ENCODE measurements at places on chromosomes 11 and 22. TPM values are rescaled to one million over a fixed set of nuclear protein-coding genes. Genes with fewer than 3 reads are reported as not detected.

FXYD6 gene
- not detected for total RNA-seq

DNA sequence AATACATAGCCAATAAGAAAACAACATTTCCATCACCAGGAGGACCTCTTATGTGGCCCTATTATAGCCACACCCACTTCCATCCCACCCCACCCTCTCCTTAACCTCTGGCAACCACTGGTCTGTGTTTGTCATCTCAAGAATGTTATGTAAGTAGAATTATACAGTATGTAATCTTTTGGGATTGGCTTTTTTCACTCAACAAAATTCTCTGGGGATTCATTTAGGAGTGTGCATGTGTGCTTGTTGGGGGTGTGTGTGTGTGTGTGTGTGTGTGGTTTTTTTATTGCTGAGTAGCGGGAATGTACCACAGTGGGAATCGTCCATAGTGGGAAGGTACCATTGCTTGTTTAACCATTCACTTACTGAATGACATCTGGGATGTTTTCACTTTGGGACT lies 5.2 kb downstream of the KCNJ5 start:
- H3K4me1 ChIP-seq = peaks cover 20% of the 10 kb centered on the region
- no peak overlapping the region for H3K4me3 ChIP-seq
- no peak for DNase-seq
- peaks cover 56% of the 10 kb centered on the region for H3K27me3 ChIP-seq
- H3K27ac ChIP-seq = no peak overlapping the region
- H3K36me3 ChIP-seq = no peaks in the 10 kb centered on the region

- H3K4me3 ChIP-seq = no peak overlapping the region
- H3K27ac ChIP-seq = no peak overlapping the region
- no peaks in the 10 kb centered on the region for H3K36me3 ChIP-seq
- H3K27me3 ChIP-seq = peaks cover 1% of the 10 kb centered on the region
- no peak for DNase-seq
Measured at GRCh38 chr11:95567685-95568084, 221.9 kb downstream of the FAM76B start.

MIF gene
- total RNA-seq = 308 TPM

DNA sequence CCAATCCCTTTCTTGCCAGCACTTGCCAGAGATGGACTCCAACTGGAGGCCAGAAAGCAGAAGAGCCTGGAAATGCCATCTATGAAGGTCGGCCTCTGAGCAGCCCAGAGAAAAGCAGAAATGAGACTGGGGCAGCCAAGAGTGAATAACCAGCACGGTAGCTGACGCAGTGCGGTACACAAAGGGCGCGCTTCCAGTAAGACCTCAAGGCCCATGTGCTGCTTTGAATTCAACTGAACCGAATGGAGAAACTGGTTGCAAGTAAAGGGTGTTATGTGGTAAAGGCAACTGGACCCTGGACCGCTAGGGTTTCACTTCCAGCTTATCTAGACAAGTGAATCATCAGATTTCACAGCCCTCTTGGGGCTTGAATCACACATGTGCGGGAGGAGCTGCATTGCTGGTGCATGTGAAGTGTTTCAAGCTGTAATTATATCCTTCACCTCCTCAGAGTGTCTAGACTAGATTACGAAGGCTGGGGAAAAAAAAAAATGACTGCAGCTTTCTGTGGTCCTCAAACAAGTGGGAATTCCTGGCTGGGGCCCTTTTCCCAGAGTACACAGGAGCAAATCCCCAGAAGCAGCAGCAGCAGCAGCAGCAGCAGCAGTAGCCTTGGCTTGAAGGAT lies 128.9 kb downstream of the CCDC34 start:
- no peaks in the 10 kb centered on the region for H3K27me3 ChIP-seq
- peak overlapping the region; percentile 69 for H3K27ac ChIP-seq
- H3K4me3 ChIP-seq = peak overlapping the region; percentile 15

TNNI2 gene
- 1.0 TPM for total RNA-seq

DNA sequence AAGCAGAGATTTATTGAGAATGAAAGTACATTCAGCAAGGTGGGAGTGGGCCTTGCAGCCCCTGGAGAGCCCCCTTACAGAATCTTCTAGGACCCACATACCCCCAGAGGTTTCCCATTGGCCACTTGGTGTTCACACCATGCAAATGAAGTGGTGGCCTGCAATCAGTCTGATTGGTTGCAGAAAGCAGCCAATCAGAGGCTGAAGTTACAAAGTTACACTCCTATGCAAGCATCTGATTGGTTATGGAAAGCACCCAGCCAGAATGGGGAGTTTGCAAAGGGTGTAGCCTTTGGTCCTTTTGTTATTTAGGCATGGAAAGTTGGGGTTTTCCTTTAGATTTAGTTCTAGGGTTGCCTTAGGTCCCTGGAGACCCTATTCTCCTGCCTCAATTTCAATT lies 34.9 kb downstream of the UVRAG start:
- no peak for DNase-seq
- H3K27ac ChIP-seq = peak overlapping the region; percentile 42
- H3K4me3 ChIP-seq = peak overlapping the region; percentile 8
- H3K27me3 ChIP-seq = no peaks in the 10 kb centered on the region
- peaks cover 59% of the 10 kb centered on the region for H3K4me1 ChIP-seq

MS4A6E gene
- not detected for total RNA-seq

IGSF9B gene
- 0.83 TPM for total RNA-seq

VPREB1 gene
- not detected for total RNA-seq

DNA sequence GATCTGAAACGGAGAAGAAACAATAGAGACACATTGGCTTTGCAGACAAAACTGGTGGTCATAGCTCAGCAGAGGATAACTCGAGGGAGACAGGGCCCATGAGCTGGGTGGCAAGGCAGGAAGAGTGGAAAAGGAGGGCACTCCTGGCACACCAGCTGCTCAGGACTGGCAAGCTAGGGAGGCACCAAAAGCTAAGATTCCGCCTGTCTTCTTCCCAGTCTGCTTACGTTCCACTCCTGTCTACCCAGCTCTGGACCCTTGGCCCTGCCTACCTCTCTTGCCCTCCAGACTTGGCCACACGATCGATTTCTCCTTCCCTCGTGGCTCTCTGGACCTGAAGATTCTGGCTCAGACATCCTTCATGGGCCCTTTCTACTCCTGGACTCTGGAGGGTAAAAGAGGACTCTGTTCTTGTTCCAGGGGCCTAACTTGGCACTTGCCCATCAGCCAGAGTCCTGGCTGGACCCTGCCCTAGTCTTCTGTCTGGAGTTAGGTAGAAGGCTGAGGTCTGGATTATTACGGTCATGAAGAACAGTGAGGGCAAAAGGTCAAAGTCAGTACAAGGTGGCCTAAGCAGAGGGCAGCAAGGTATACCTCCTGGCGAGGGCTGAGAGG lies 115.2 kb upstream of the PITPNB start:
- DNase-seq = no peak
- H3K27me3 ChIP-seq = peaks cover 20% of the 10 kb centered on the region
- H3K4me1 ChIP-seq = no peaks in the 10 kb centered on the region
- H3K27ac ChIP-seq = no peak overlapping the region
- no peaks in the 10 kb centered on the region for H3K36me3 ChIP-seq

GRCh38 chr11:12245091-12245490 lies 132.3 kb upstream of the PARVA start:
- no peaks in the 10 kb centered on the region for H3K4me1 ChIP-seq
- no peaks in the 10 kb centered on the region for H3K36me3 ChIP-seq

OR5P2 gene
- total RNA-seq = not detected

- no peaks in the 10 kb centered on the region for H3K36me3 ChIP-seq
- no peak overlapping the region for H3K4me3 ChIP-seq
- no peak for DNase-seq
- H3K27me3 ChIP-seq = peaks cover 24% of the 10 kb centered on the region
- no peak overlapping the region for H3K27ac ChIP-seq
Measured at GRCh38 chr22:21042978-21043859, 2.5 kb upstream of the LRRC74B start.

- H3K27ac ChIP-seq = no peak overlapping the region
- no peaks in the 10 kb centered on the region for H3K4me1 ChIP-seq
- no peak overlapping the region for H3K4me3 ChIP-seq
- no peak for DNase-seq
Measured at GRCh38 chr11:66970807-66971442, 4.2 kb upstream of the C11orf86 start.

- no peaks in the 10 kb centered on the region for H3K27me3 ChIP-seq
- H3K36me3 ChIP-seq = peaks cover 78% of the 10 kb centered on the region
- peak; percentile 60 for DNase-seq
- peaks cover 2% of the 10 kb centered on the region for H3K4me1 ChIP-seq
Measured at GRCh38 chr11:250740-251299, 14.0 kb downstream of the PSMD13 start.

TTC12 gene
- 21.3 TPM for total RNA-seq

C2CD2L gene
- total RNA-seq = 6.7 TPM

- H3K4me1 ChIP-seq = no peaks in the 10 kb centered on the region
- no peak for DNase-seq
- H3K27ac ChIP-seq = no peak overlapping the region
- H3K36me3 ChIP-seq = no peaks in the 10 kb centered on the region
- H3K27me3 ChIP-seq = peaks cover 3% of the 10 kb centered on the region
- no peak overlapping the region for H3K4me3 ChIP-seq
Measured at GRCh38 chr11:78952890-78953289, 378.2 kb upstream of the NARS2 start.

ACER3 gene
- 12.4 TPM for total RNA-seq

DNA sequence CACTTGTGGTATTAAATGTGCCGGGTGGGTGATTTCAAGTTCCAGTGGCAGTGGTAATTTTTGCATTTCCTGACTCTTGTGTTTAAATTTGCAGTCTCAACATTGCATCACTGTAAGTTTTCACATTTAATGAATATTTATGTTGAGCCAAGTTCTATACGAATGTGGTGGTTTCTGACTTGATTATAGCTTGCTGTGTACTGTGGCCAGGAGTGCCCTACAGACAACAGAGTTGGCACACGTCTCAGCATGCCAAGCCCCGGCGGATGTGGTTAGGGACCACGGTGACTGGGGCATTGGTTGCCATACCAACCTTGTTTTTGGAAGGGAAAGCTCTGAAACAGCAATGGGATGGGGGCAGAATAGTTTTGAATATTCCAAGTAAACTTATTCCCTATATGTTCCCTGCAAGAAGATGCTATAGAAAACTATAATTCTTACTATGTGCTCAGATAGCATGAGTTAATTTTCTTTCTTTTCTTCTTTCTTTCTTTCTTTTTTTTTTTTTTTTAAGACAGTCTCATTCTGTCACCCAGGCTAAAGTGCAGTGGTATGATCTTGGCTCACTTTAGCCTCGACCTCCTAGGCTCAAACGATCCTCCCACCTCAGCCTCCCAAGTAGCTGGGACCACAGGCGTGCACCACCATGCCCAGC lies 16.0 kb downstream of the ZNRF3 start:
- peaks cover 41% of the 10 kb centered on the region for H3K4me1 ChIP-seq
- H3K27me3 ChIP-seq = no peaks in the 10 kb centered on the region
- no peak for DNase-seq
- H3K4me3 ChIP-seq = no peak overlapping the region
- H3K27ac ChIP-seq = no peak overlapping the region

DNA sequence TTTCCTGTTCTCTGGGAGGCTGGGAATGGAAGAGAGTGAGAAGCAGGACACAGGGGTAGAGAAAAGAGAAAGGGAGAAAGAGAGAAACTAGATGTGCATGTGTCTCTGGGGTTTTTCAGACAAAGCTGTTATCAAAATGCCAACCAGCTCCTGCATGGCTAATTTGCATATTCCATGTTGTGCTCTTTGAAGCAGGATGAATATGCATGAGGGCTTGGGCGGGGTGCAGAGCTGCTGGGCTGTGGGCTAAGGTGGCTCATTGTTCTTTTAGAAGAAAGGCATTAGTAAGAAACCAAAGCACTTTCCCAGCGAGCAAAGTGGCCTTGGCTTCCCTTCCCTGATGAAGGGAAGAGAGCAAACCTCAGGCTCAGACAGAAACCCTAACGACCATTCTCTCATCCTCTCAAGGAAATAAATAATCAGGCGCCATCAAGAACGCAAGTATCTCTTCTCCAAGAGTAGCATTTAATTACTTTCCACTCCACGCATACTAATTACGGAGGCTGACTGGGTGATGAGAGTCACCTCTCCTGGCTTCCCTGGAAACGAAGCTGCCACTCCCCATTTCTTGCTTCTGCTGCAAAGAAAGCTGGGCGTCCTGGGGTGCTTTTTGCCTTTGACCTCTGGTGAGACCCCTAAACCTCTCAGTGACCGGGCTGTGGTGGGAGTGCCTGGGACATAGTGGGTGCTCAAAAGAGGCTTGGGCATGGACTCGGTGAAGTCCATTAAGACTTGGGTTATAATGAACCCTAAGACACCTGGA lies 54.2 kb downstream of the FEZ1 start:
- H3K36me3 ChIP-seq = no peaks in the 10 kb centered on the region
- H3K27me3 ChIP-seq = peaks cover 42% of the 10 kb centered on the region
- DNase-seq = no peak
- H3K27ac ChIP-seq = no peak overlapping the region

DNA sequence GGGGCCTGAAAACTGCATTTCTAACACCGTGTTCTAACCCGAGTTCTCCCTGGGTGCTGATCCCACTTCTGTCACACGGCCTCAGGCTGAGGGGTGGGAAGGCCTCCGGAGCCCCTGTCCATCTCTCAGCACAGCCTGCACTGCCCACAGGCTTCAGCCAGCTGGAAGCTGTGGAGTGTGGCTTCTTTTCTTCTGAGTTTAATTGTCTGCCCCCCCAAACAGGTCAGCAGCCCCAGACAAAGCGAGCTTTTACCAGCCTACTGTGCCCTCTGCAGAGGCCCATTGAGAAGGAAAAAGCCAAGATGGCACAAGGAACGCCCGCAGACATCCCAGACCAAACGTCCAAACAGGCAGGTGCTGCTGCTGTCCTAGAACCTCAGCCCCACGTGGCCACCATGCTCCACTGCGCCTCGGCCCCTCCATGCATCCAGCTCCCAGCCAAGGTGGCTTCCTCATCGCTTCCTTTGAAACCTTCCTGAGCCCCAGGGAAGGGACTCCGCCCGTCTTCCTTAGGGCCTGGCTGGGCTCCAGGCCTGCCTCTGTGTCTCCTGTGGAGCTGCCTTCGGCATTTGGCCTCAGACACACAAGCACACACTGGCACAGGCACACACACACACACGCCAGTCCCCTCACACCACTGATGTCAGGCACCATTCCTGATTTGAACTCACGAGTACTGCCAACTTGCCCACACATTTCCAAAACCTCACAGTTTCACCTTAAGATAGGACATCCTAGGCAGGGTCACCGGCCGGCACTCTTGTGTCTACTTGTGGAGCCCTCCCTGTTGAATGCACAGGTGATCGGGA lies 1.7 kb downstream of the MOB2 start:
- no peak for DNase-seq
- H3K27ac ChIP-seq = no peak overlapping the region
- H3K4me3 ChIP-seq = no peak overlapping the region
- peaks cover 9% of the 10 kb centered on the region for H3K36me3 ChIP-seq
- no peaks in the 10 kb centered on the region for H3K27me3 ChIP-seq

- H3K27ac ChIP-seq = no peak overlapping the region
- peaks cover 43% of the 10 kb centered on the region for H3K36me3 ChIP-seq
- DNase-seq = no peak
Measured at GRCh38 chr22:45688600-45689080, 17.0 kb downstream of the ATXN10 start.

DNA sequence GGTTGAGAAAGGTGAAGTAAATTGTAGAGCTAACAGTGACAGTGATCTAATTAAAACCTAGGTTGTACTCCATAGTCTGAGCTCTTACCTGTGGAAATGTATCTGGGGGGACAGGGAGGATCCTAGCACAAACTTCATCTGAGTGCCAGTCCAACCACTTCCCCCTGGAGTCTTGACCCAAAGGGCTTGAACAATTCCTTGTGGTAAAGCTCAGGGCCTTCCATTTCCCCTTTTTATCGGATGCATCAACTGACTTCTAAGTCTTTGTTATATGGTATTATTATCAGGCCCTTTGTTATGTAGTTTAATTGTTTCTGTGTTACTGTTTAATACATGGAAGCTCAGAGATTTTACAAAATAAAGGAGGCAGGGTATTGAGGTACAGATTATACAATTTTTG lies 140.2 kb upstream of the SESN3 start:
- H3K4me3 ChIP-seq = no peak overlapping the region
- H3K36me3 ChIP-seq = no peaks in the 10 kb centered on the region
- no peaks in the 10 kb centered on the region for H3K4me1 ChIP-seq

All from activated B cell treated with CpG ODN at 0.5 μM for 24 hours (primary cell).